ENCODE measurements at places on chromosomes 2 and 18. TPM values are rescaled to one million over a fixed set of nuclear protein-coding genes. Genes with fewer than 3 reads are reported as not detected.

Gene ITGA4
- total RNA-seq, result 2.0 TPM

Gene TUBA4B
- not detected for total RNA-seq

Gene GPAT2
- total RNA-seq, result 1.4 TPM

Gene AFF3
- 1.2 TPM for total RNA-seq

Gene REG3G
- total RNA-seq, result not detected

DNA sequence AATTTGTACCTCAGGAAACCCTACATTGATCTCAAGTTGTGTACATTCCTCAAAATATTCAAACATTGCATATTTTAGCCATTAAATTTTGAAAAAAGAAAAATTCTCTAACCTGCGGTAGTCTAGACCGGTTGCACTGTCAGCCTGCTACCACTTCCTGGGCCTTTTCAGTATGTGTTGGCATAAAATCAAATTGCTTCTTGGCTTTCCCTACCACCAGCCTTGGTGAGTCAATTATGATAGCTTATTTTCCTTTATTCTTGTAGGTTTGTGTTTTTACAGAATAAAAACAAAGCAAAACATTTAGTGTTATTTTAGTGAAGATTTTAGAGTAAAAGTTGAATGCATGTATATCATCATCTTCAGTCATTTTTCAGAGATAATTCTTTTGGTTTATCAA, 61.2 kb downstream of the FAM171B start:
- no peaks in the 10 kb centered on the region for H3K36me3 ChIP-seq
- DNase-seq, result no peak
- no peaks in the 10 kb centered on the region for H3K4me1 ChIP-seq
- no peaks in the 10 kb centered on the region for H3K27me3 ChIP-seq
- no peak overlapping the region for H3K27ac ChIP-seq

DNA sequence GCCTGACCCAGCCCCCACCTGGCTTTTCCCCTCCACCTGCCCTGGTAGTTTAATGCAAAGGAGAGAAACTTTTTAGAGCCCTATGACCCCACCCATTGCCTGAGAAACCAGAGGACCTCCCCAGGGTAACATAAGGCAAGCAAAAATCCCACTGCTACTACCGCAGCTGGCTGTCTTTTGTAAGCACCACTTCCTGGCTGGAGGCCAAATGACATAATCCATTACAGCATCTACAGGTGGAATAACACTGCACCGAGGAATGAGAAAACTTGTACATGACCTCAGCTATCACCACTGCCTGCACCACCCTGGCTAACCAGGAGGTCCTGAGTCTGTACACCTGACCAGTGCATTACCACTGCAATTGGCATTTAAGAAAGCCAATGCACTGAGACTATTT, 149.6 kb upstream of the GALNT5 start:
- no peak for DNase-seq
- no peaks in the 10 kb centered on the region for H3K27me3 ChIP-seq
- H3K4me1 ChIP-seq, result no peaks in the 10 kb centered on the region
- no peak overlapping the region for H3K27ac ChIP-seq

- no peak overlapping the region for H3K4me3 ChIP-seq
- no peak overlapping the region for H3K27ac ChIP-seq
- H3K36me3 ChIP-seq, result no peaks in the 10 kb centered on the region
- peaks cover 7% of the 10 kb centered on the region for H3K4me1 ChIP-seq
- DNase-seq, result no peak
These were observed 257.0 kb upstream of the RAB6C start for GRCh38 chr2:129722306-129723019.

- H3K4me1 ChIP-seq, result no peaks in the 10 kb centered on the region
- DNase-seq, result no peak
- no peaks in the 10 kb centered on the region for H3K36me3 ChIP-seq
- no peak overlapping the region for H3K27ac ChIP-seq
These were observed 55.8 kb downstream of the ST6GAL2 start for GRCh38 chr2:106830191-106830590.

GRCh38 chr18:26215247-26215970, 10.8 kb upstream of the TAF4B start:
- H3K4me1 ChIP-seq, result no peaks in the 10 kb centered on the region
- no peak overlapping the region for H3K4me3 ChIP-seq
- DNase-seq, result no peak
- H3K27me3 ChIP-seq, result no peaks in the 10 kb centered on the region

- no peaks in the 10 kb centered on the region for H3K36me3 ChIP-seq
- no peak for DNase-seq
- no peak overlapping the region for H3K27ac ChIP-seq
These were observed 601.8 kb downstream of the LRP1B start for GRCh38 chr2:141528990-141529389.

DNA sequence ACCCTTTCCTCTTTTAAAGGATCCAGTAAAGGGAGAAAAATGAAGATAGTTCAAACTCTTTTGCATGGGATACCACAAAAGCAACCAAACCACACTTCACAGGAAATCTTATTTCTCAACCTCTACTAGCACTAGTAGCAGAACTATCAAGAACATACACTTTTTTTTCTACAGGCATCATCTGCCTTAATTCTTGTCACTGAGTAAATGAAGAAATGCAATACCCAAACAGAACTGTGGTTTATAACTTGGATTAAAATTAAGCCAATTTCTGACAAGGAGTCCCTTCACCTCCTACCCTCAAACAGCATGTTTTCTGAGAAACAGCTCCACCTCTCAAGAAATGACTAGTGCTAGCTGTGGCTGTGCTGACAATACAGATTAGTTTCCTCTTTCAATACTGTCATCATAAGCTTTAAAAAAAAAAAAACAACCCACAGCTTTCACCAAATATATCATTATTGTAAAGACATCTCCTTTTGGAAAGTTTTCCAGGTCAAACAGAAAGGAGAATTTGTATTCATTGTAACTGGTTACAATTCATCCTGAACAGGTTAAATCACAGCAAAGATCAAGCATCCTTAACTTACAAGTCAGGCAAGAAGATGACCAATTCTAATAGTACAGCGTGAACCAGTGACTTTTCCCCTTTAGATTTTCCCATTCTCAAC, 44.4 kb downstream of the PTPN2 start:
- H3K27ac ChIP-seq, result no peak overlapping the region
- peaks cover 9% of the 10 kb centered on the region for H3K4me1 ChIP-seq

- H3K36me3 ChIP-seq, result no peaks in the 10 kb centered on the region
- H3K4me1 ChIP-seq, result no peaks in the 10 kb centered on the region
- no peak for DNase-seq
- no peak overlapping the region for H3K27ac ChIP-seq
- H3K4me3 ChIP-seq, result no peak overlapping the region
- no peaks in the 10 kb centered on the region for H3K27me3 ChIP-seq
These were observed 64.4 kb downstream of the COL5A2 start for GRCh38 chr2:189115126-189115525.

GRCh38 chr2:163319006-163319405, 416.8 kb downstream of the FIGN start:
- H3K27me3 ChIP-seq, result no peaks in the 10 kb centered on the region
- H3K27ac ChIP-seq, result no peak overlapping the region
- H3K36me3 ChIP-seq, result no peaks in the 10 kb centered on the region
- no peak for DNase-seq

DNA sequence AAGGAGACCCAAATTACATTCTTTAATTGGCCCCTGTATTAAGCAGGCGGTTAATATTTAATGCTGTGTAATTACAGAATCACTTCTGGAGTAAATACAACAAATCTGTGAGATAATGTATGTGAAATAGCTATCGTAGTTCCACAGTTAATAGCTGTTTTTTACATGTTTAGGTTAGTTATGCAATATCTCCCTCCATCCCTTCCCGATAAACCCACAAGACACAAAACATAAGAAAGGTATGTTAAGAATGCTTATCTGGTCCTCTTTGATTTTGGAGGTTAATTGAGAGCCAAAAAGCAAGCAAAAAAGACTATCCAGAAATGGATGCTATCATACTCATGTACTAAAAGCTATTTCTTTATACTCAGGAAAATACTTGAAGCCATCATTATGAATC, 49.1 kb downstream of the ZNF638 start:
- no peak for DNase-seq
- H3K27me3 ChIP-seq, result no peaks in the 10 kb centered on the region
- H3K4me1 ChIP-seq, result no peaks in the 10 kb centered on the region

DNA sequence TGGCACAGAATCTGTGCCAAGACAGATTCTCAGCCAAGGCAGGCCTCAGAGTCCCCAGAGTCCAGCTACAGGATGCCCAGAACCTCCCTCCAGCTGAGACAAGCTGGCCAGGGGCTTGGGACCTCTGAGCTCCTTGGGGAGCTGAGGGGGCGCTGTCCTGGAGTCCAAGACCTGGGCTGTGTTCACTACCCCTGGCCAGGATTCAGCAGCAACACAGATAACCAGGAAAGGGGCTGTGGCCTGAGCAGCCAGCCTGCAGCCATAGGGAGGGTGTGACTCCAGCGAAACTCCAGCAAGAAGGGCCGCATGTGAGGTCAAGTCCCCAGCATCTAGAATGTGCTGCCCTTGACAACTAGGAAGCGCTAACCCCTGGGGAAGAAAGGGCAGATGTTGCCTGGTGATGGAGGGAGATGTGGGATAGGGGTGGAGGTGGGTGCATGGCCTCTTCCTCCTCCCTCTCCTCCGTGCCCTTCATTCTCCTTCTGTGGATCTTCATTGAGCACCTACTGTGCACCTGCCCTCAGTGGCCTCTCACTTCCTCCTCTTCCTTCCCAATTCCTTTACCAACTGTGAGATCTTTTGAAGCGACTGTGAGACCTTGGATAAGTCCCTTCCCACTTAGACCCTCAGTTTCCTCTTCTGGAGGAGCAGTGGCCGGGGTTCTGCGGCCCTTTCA, 7.7 kb upstream of the ARID5A start:
- H3K4me3 ChIP-seq, result no peak overlapping the region
- no peaks in the 10 kb centered on the region for H3K36me3 ChIP-seq
- H3K4me1 ChIP-seq, result peaks cover 22% of the 10 kb centered on the region

DNA sequence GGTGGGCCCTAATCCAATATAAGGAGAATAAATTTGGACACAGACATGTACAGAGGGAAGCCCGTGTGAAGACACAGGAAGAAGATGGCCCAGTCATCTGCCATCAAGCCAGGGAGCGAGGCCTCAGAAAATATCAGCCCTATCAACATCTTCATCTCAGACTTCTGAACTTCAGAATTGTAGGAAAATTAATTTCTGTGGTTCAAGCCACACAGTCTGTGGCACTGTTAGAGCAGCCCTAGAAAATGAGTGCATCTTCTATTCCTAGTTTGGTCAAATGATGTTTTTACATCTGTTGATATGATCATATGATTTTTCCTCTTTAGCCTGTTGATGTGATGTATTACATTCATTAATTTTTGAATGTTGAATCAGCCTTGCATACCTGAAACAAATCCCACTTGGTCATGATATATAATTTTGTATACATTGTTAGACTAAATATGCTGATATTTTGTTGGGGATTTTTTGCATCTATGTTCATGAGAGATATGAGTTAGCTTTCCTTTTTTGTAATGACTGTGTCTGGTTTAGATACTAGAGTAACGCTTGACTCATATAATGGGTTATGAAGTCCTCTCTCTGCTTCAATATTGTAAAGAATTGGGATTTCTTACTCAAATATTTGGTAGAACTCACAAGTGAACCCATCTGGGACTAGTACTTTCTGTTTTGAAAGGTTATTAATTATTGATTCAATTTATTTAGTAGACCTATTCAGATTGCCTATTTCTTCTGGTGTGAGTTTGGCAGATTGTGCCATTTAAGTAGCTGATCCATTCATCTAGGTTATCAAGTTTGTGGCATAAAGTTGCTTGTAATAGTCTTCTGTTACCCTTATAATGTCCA, 451.4 kb downstream of the EIPR1 start:
- no peak overlapping the region for H3K27ac ChIP-seq
- no peaks in the 10 kb centered on the region for H3K27me3 ChIP-seq
- H3K4me1 ChIP-seq, result no peaks in the 10 kb centered on the region
- no peak overlapping the region for H3K4me3 ChIP-seq
- no peaks in the 10 kb centered on the region for H3K36me3 ChIP-seq
- DNase-seq, result no peak

GRCh38 chr18:77866351-77866750, 616.7 kb downstream of the GALR1 start:
- H3K27me3 ChIP-seq, result no peaks in the 10 kb centered on the region
- H3K4me1 ChIP-seq, result peaks cover 4% of the 10 kb centered on the region
- H3K36me3 ChIP-seq, result no peaks in the 10 kb centered on the region
- no peak for DNase-seq
- no peak overlapping the region for H3K4me3 ChIP-seq

DNA sequence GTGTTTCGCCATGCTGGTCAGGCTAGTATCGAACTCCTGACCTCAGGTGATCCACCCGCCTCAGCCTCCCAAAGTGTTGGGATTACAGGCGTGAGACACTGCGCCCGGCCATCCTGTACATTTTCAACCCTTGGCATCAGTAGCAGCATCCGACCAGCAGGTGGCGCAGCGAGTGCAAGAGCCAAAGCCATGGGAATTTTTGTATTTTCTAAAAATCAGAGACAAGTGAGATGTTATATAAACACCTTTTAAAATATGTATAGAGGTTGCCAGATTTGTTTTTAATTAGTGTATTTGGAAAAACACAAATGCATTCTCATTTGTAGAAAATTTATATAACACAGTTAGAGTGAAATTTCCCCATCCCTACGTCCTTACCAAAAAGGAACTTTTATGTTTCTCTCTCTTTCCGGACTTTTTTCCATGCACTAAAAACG, 36.8 kb downstream of the MOGAT1 start:
- no peaks in the 10 kb centered on the region for H3K4me1 ChIP-seq
- no peaks in the 10 kb centered on the region for H3K36me3 ChIP-seq
- H3K27ac ChIP-seq, result no peak overlapping the region
- DNase-seq, result peak; percentile 82
- no peak overlapping the region for H3K4me3 ChIP-seq

DNA sequence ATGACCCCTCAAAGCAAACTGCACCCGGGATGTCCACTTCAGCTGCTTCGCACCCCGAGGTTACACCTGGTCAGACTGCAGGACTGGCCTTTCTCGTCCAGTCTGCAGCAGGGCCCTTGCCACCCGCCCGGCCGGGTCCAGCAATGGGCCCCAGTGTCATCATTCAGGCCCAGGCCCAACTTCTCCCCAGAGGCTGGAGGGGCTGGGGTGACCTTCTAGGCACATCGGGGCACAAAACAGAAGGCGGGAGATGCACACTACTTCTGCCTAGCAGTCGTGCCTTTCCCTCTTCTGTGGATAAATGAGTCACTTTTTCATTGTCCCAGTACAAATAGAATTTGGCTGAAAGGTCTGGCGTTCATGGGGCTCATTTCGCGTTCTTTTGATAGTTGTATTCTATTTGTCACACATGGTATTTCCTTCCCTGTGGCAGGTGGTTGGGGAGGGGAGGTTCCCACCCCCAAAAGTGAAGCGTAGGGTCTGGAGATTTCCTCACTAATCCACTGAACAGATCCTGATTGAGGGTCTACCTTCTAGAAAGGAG, 56.9 kb upstream of the ID2 start:
- no peak overlapping the region for H3K4me3 ChIP-seq
- no peak overlapping the region for H3K27ac ChIP-seq
- peaks cover 8% of the 10 kb centered on the region for H3K4me1 ChIP-seq
- no peaks in the 10 kb centered on the region for H3K27me3 ChIP-seq
- no peaks in the 10 kb centered on the region for H3K36me3 ChIP-seq
- no peak for DNase-seq

DNA sequence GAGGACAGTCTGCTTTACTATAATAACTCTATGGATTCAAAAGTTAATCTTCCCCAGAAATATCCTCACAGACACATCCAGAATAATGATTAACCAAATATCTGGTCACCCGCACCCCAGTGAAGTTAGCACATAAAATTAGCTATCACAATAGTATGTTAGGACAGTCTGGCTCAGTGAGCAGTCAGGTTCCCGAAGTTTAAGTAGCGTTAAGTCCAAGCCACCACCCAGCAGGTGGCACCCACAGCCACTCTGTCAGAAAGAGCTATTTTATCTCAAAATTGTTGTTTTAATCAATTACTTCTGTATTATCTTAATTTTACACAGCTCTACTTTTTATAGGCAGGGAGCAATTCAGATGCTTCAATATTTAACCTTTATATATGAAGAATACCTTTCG, 537.5 kb downstream of the MBD2 start:
- H3K4me1 ChIP-seq, result no peaks in the 10 kb centered on the region
- no peak overlapping the region for H3K4me3 ChIP-seq
- DNase-seq, result no peak
- H3K27ac ChIP-seq, result no peak overlapping the region
- no peaks in the 10 kb centered on the region for H3K36me3 ChIP-seq
